T-helper 2 cell treated with Interferon-gamma antibody and Interleukin-4, amounts not matched to agents 100 ng/mL and 5 ng/mL, for 36 hours (primary cell): ENCODE measurements at places on chromosomes 6 and 20. TPM values are rescaled to one million over a fixed set of nuclear protein-coding genes. Genes with fewer than 3 reads are reported as not detected.

ALDH8A1 gene
- 2.7 and 2.9 TPM in 2 replicates for total RNA-seq

NFATC2 gene
- 62.3 and 63.6 TPM in 2 replicates for total RNA-seq

ULBP1 gene
- total RNA-seq, result 0.27 and 0.39 TPM in 2 replicates

HLA-G gene
- total RNA-seq, result 1.7 and 1.8 TPM in 2 replicates

AK9 gene
- 4.2 and 5.0 TPM in 2 replicates for total RNA-seq

SCUBE3 gene
- not detected in 2 replicates for total RNA-seq

C6orf15 gene
- not detected in 2 replicates for total RNA-seq

SF3B5 gene
- 168 and 170 TPM in 2 replicates for total RNA-seq

BTN1A1 gene
- not detected in 2 replicates for total RNA-seq

PET117 gene
- total RNA-seq, result 13.5 and 14.9 TPM in 2 replicates

CD83 gene
- 13.8 and 14.3 TPM in 2 replicates for total RNA-seq

KCNS1 gene
- 0.05 and 0.18 TPM in 2 replicates for total RNA-seq

IL17F gene
- total RNA-seq, result not detected in 2 replicates

TBXT gene
- not detected in 2 replicates for total RNA-seq

EPB41L2 gene
- 17.7 and 20.5 TPM in 2 replicates for total RNA-seq

HLA-DQB1 gene
- total RNA-seq, result 7.0 and 10.0 TPM in 2 replicates

TIAM2 gene
- total RNA-seq, result 5.1 and 5.9 TPM in 2 replicates

HRH3 gene
- not detected in 2 replicates for total RNA-seq

BMP6 gene
- total RNA-seq, result not detected in 2 replicates

UST gene
- 0.25 and 0.36 TPM in 2 replicates for total RNA-seq

SLC22A2 gene
- total RNA-seq, result not detected in 2 replicates

LST1 gene
- total RNA-seq, result 29.8 and 33.1 TPM in 2 replicates

LTB gene
- total RNA-seq, result 767 and 782 TPM in 2 replicates

BCKDHB gene
- total RNA-seq, result 14.9 and 17.1 TPM in 2 replicates

COL9A3 gene
- total RNA-seq, result 0.89 and 1.1 TPM in 2 replicates

RNF217 gene
- total RNA-seq, result 0.64 and 0.80 TPM in 2 replicates

CYP24A1 gene
- total RNA-seq, result not detected in 2 replicates

VGLL2 gene
- total RNA-seq, result not detected in 2 replicates

RAET1G gene
- total RNA-seq, result not detected in 2 replicates

ULBP3 gene
- 0.98 and 1.0 TPM in 2 replicates for total RNA-seq

PRPH2 gene
- not detected in 2 replicates for total RNA-seq

KIFC1 gene
- total RNA-seq, result 123 and 127 TPM in 2 replicates

LY6G6D gene
- not detected in 2 replicates for total RNA-seq

YTHDF1 gene
- 42.4 and 42.6 TPM in 2 replicates for total RNA-seq

SLC16A10 gene
- 1.3 and 2.2 TPM in 2 replicates for total RNA-seq

CTCFL gene
- total RNA-seq, result not detected in 2 replicates

PRSS35 gene
- total RNA-seq, result not detected in 2 replicates

MUCL3 gene
- total RNA-seq, result not detected in 2 replicates

SAPCD1 gene
- 16.6 and 20.2 TPM in 2 replicates for total RNA-seq

RAET1L gene
- not detected in 2 replicates for total RNA-seq

OR2J3 gene
- not detected in 2 replicates for total RNA-seq

SPEF1 gene
- total RNA-seq, result 0.32 TPM in 2 replicates

DNAH8 gene
- total RNA-seq, result 0.02 and 0.32 TPM in 2 replicates

TGM2 gene
- total RNA-seq, result 0.07 and 0.11 TPM in 2 replicates

NNAT gene
- total RNA-seq, result not detected in 2 replicates

CGA gene
- total RNA-seq, result not detected in 2 replicates

CYP21A2 gene
- total RNA-seq, result 0.59 TPM in 2 replicates

HCRTR2 gene
- not detected in 2 replicates for total RNA-seq

ASIP gene
- total RNA-seq, result not detected in 2 replicates

EYA2 gene
- 0.11 TPM in 1 of 2 replicates, not detected in the other for total RNA-seq

KIF25 gene
- not detected in 2 replicates for total RNA-seq

PARD6B gene
- 4.1 and 4.5 TPM in 2 replicates for total RNA-seq

NR2E1 gene
- total RNA-seq, result not detected in 2 replicates

XKR7 gene
- 0.05 TPM in 2 replicates for total RNA-seq
